ENCODE measurements at places on chromosomes 1 and 21.

GRCh38 chr21:43603233-43603626, 56.1 kb downstream of the HSF2BP start:
- DNase-seq, result no peak

DNA sequence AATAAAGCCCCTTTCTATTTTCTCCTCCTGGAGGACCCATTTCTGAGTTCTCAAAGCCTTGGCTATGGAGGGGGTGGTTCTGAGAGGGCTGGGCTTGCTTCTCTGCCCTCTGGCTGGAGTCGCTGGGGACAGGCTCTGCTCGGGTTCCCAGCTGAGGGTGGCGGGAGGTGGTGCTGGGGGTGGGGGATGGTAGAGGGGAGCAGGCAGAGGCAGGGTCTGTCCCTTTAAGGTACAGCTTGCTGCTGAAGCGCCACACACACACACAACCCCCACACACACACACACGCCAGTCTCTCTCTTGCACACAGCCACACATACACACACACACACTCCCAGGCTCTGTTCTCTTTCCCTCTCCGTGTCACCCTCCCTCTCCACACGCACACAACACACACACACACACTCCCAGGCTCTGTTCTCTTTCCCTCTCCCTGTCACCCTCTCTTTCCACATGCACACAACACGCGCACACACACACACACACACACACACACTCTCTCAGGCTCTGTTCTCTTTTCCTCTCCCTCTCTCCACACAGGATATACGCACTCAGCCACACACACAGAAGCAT, 69.8 kb upstream of the SSBP3 start:
- no peak for DNase-seq

DNA sequence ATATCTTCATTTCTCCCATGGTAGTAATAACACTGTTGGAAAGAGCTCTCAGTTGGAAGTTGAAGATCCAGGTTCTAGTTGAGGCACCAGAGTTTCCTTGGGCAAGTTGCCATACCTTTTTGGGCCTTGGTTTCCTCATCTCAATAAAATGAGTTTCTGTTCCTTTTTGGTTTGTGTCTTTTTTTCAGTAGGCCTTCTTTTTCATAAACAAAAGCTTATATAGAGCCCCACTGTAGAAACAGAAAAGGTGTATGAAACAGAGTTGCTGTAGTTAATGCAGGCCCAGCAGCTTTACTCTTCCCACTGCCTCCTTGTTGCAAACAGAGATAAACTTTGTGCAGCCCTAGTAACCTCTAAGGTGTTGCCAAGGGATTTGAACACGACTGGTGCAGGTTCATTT, 41.7 kb downstream of the WNT4 start:
- DNase-seq, result no peak

DNA sequence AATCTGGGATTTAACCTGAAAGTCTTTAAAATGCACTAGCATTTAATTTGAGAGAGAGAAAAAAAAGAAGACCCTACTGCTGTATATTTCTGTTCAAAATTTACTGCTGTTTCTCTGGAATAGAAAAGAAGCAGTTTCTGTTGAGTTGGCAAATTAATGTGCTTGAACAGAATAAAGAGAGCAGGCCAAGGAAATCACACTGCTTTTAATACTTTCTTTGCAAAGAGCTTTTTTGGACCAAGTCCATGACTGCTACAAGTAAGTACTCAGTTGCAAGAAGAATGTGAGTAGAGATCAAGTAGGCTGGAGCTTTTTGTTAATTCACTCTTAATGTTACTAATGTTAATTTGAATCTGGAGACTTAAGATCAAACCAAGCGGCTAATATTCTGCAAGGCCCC, 336.2 kb upstream of the SGIP1 start:
- no peak for DNase-seq
